ENCODE measurements at places on chromosomes 7 and 10. TPM values are rescaled to one million over a fixed set of nuclear protein-coding genes. Genes with fewer than 3 reads are reported as not detected.

DNA sequence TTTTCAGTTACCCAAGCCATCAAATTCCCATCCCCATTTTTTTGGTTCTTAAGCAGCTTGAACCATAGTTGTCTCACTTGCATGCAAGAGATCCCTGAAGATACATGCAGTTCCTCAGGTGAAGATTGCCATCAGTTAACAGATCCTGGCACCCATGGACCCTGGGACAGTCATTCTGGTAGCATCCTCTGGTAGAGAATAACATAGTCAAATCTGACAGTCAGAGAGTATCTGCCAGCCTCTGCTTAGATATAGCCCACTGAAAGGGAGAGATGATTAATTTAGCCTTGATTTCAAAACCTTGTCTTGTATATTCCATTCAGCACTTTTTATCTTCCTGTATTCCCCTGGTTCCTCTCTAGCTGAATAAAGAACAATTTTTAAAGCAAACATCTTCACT lies 280.4 kb downstream of the KCNMA1 start:
- no peaks in the 10 kb centered on the region for H3K27me3 ChIP-seq
- H3K4me1 ChIP-seq: no peaks in the 10 kb centered on the region
- no peak overlapping the region for H3K4me3 ChIP-seq
- H3K36me3 ChIP-seq: no peaks in the 10 kb centered on the region

GRCh38 chr7:1969459-1970284 lies 263.1 kb downstream of the MAD1L1 start:
- peak; percentile 37 for DNase-seq
- no peak overlapping the region for H3K4me3 ChIP-seq
- H3K27me3 ChIP-seq: no peaks in the 10 kb centered on the region
- no peaks in the 10 kb centered on the region for H3K36me3 ChIP-seq
- H3K27ac ChIP-seq: no peak overlapping the region
- H3K4me1 ChIP-seq: no peaks in the 10 kb centered on the region

DNA sequence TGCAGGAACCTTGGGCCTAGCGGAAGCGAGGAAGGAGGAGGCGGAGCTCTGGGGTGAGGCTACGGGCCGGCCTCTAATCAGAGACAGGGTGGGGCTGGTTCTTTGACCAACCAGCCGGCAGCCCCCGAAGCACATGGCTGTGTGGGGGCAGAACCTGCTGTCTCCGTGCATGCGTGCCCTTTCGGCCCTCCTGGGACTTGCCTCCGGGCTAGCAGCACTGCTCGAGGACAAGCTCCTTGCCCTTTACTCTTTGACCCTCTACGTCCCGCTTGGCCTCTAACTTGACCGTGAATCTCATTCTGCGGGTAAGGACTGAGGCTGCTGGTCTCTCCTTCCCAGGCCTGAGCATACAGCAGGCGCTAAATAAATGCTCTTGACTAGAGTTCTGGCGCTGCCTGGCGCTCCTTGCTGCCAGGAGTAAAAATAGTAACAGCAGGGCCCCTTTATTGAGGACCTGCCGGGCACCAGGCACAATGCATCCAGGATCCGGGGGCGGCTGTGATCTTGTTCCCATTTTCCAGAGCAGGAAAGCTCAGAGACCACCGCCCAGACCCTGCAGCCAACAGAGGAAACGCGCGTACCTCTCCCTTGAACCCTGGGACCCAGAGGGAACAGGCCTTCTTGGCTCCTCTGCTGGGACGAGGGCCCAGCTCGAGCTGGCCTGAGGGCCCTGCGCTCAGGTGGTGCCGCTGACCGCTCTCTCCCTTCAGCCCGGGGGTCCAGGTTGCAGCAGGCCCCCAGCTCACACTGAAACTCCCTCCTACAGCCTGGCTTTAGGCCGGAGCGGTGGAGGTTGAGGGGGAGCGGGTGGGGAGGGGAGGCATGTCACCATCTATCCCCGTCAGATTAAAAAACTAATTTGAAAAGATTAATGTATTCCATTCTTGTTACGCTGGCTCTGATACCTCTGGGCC lies 2.7 kb upstream of the COMTD1 start:
- no peaks in the 10 kb centered on the region for H3K27me3 ChIP-seq
- no peak overlapping the region for H3K27ac ChIP-seq
- no peak for DNase-seq
- no peaks in the 10 kb centered on the region for H3K36me3 ChIP-seq

- no peaks in the 10 kb centered on the region for H3K27me3 ChIP-seq
- no peak overlapping the region for H3K27ac ChIP-seq
- H3K4me1 ChIP-seq: no peaks in the 10 kb centered on the region
- DNase-seq: no peak
Measured at GRCh38 chr7:135900065-135900546, 77.1 kb downstream of the MTPN start.

The PBLD gene
- total RNA-seq: 6.8 TPM

The OR2A42 gene
- not detected for total RNA-seq

The ZMIZ2 gene
- total RNA-seq: 64.5 TPM

The TUBAL3 gene
- not detected for total RNA-seq

Measured in aorta (tissue), 5 donors.